ENCODE measurements at places on chromosomes 3 and 15. TPM values are rescaled to one million over a fixed set of nuclear protein-coding genes. Genes with fewer than 3 reads are reported as not detected.

Gene PLSCR5
- not detected for polyA plus RNA-seq

Gene NR1I2
- polyA plus RNA-seq, result 0.11 TPM

Gene OIP5
- 1.4 TPM for polyA plus RNA-seq

Gene PLS1
- 2.6 TPM for polyA plus RNA-seq

Gene GOLGA6L10
- polyA plus RNA-seq, result 1.1 TPM

Gene ZNF197
- polyA plus RNA-seq, result 11.4 TPM

Gene TRH
- polyA plus RNA-seq, result 0.04 TPM

Gene SMAD6
- polyA plus RNA-seq, result 20.1 TPM

Gene ISLR
- polyA plus RNA-seq, result 82.1 TPM

Gene VPS18
- 19.3 TPM for polyA plus RNA-seq

Gene CFAP20DC
- polyA plus RNA-seq, result 0.39 TPM

Gene DNASE1L3
- 5.4 TPM for polyA plus RNA-seq

Gene KBTBD13
- polyA plus RNA-seq, result 0.19 TPM

Gene CAMKV
- not detected for polyA plus RNA-seq

Gene SI
- polyA plus RNA-seq, result not detected

Gene PLCH1
- 0.27 TPM for polyA plus RNA-seq

Gene COL6A6
- 0.04 TPM for polyA plus RNA-seq

Gene NT5DC2
- 63.8 TPM for polyA plus RNA-seq

Gene CCDC13
- 1.5 TPM for polyA plus RNA-seq

Gene SLC28A2
- not detected for polyA plus RNA-seq

Gene TM6SF1
- polyA plus RNA-seq, result 3.7 TPM

Gene TPRA1
- polyA plus RNA-seq, result 41.5 TPM

Gene NEK10
- polyA plus RNA-seq, result 2.0 TPM

Gene AMIGO3
- polyA plus RNA-seq, result 1.1 TPM

Gene CNTN6
- 0.03 TPM for polyA plus RNA-seq

Gene HCLS1
- 44.9 TPM for polyA plus RNA-seq

Gene FETUB
- polyA plus RNA-seq, result not detected

Gene CELSR3
- 0.48 TPM for polyA plus RNA-seq

Gene GRK7
- 0.05 TPM for polyA plus RNA-seq

Gene GOLGA8N
- 5.5 TPM for polyA plus RNA-seq

Gene CCR9
- polyA plus RNA-seq, result not detected

Gene IMPG2
- polyA plus RNA-seq, result 0.16 TPM

Gene CLDN16
- 0.16 TPM for polyA plus RNA-seq

Gene KNL1
- 0.35 TPM for polyA plus RNA-seq

Gene FAM107A
- 152 TPM for polyA plus RNA-seq

Gene RRP9
- 29.5 TPM for polyA plus RNA-seq

Gene ATP13A5
- not detected for polyA plus RNA-seq

Gene RTP3
- polyA plus RNA-seq, result not detected

Gene KIF15
- 0.53 TPM for polyA plus RNA-seq

Gene ADGRG7
- polyA plus RNA-seq, result not detected

Gene MKRN3
- polyA plus RNA-seq, result 0.32 TPM

Gene PPP1R14D
- not detected for polyA plus RNA-seq

Gene PATL2
- polyA plus RNA-seq, result 0.57 TPM

Gene THAP10
- 3.8 TPM for polyA plus RNA-seq

Gene LRRN1
- polyA plus RNA-seq, result 0.87 TPM

Gene PTPN9
- polyA plus RNA-seq, result 22.6 TPM

Gene SLC25A20
- 14.1 TPM for polyA plus RNA-seq

Gene NEK11
- polyA plus RNA-seq, result 3.0 TPM

Gene CCDC80
- 62.3 TPM for polyA plus RNA-seq

Gene TBL1XR1
- polyA plus RNA-seq, result 21.7 TPM

Gene CPN2
- 0.06 TPM for polyA plus RNA-seq

Gene GNB4
- polyA plus RNA-seq, result 15.1 TPM

Gene CHRNA7
- polyA plus RNA-seq, result 2.0 TPM

Gene FOXB1
- 0.03 TPM for polyA plus RNA-seq
